ENCODE measurements at places on chromosomes 6 and 20.

DNA sequence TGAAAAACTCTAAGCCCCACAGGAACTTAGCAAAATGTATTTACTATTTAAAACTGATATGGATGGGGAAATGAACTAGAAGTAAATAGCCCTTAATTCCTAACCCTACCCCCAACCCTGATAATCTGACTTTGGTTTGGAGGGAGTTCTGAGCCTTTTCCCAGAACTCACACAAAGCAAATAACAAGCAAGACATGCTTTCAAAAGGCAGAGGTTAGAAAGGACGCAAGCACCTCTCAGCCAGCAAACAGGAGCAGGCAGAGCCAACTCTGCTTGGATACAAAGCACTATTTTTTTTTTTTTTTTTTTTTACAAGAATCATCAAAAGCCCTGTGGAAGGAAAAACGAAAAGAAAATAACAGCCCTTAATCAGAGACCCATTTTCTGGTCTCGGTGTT is 58.7 kb downstream of the SLC22A23 start:
- DNase-seq: no peak

DNA sequence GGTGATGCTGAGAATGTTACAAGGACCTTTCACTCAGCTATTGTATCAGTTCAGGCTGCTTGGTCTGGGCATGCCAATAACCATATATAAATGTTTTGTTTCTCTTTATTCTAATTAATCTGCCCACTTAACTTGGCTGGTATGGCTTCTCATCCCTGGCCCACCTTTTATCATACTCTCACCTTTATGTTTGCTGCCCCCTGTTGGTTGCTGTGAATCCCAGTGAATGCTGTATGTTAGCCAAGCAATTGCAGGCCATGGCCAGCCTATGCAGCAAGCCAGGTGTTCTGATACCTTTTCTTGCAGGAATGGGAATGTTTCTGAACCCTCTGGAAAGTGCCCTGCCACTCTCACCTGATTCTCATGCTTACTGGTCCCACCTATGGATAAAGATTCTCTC is 54.6 kb downstream of the PCSK2 start:
- no peak for DNase-seq

DNA sequence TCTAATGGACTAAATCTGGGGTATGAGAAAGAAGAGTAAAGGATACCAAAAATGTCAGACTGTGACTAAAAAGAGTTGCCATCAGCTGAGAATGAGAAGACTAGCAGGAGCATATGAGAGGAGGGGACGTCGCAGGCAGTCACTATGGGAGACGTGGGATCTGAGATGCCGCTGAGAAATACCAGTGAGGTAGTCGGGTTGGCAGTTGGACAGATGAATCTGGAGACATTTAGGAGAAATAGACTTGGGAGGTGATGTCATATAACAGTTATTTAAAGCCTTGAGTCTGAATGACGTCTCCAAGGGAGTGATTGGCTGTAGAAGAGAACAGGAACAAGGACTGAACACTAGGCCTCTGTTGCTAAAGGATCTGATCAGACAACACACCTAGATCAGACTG is 51.5 kb upstream of the TRIM26 start:
- DNase-seq: no peak

DNA sequence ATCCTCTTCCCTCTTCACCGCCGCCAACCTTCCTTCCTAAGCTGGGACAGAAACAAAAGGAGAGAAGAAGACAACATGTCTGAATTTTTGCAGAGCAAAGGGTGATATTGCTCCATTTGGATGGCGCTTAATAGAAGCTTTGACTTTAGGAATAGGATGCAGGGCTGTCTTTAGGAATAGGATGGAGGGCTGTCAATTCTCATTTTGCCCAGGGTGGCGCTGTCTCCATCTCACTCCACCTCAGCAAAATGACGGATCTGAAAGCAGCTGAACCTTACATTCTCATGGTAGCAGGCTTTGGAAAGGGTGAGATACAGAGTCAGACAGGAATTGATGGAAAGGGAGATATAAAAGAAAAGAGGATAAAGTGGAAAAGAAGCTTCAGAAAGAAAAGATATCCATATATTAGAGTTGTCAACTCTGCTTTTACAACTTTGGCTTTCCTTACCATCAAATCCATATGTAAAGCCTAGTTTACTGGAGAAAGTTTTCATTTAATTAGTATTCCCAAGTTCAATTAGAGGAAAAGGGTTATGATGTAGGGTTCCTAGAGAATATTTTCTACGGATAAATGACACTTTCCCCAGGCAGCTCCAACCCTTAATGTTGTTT is 2.4 kb downstream of the MTCL3 start:
- no peak for DNase-seq

DNA sequence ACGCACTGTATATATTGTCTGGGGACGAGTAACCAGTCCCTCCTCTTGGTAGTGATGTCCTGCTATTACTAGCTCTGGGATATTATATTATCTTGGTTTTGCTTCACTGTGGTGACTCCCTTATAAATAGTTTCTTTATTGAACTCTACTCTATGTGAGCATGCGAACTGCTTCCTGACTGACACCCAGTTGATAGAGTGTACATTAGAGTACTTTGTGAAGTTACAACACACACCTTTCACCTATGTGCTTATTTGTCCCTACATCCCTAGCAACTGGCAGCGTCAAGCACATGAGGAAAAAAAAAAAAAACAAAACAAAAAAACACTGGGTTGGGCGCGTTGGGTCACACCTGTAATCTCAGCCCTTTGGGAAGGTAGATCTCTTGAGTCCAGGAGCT is 67.3 kb upstream of the TENT5A start:
- DNase-seq: no peak

- DNase-seq: no peak
These were observed 14.2 kb downstream of the KCNG1 start for GRCh38 chr20:51008718-51009117.

All from ascending aorta (tissue), 2 donors.